ENCODE measurements at places on chromosomes 11 and 22.

- DNase-seq, result no peak
Observed at GRCh38 chr11:74687237-74688023, 43.8 kb downstream of the CHRDL2 start.

DNA sequence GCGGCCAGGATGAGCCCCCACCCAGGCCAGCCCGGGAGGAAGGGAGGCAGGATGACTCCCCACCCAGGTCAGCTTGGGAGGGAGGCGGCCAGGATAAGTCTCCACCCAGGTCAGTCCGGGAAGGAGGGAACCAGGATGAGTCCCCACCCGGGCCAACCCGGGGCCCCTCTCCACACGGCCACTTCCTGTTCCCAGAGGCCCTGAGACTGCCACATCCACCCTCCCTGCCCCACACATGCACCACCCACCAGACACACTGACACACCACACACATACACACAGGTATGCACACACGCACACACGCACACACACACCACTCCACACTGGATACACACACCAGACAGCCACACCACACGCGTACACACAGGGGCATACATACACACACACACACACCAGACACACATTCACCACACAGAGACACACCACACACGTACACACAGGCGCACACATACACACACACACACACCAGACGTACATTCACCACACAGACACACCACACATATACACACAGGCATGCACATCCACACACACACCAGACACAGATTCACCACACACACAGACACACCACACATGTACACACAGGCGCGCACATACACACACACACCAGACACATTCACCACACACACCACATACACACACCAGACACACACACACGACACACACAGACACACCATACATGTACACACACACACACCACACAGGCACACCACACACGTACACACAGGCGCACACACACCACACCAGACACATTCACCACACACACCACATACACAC lies 84.9 kb upstream of the PRR5 start:
- DNase-seq, result no peak

DNA sequence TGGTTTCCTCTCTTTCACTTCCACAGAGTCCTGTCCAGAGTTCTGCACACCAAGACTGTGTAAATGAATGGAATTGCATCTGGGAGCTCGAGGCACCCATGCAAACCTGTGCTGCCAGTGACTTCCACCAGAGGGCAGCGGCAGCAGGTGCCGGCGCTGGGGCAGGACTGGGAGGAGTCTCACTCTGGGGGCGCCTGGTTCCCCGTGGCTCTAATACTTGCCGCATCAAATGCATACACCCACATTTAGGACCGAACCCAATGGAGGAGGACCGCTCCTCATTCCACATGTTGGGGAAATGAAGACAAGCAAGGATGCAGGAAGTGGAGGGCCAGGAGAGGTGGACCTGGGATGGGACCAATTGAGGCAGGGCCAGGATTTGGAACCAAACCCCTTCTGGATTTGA lies 1.1 kb upstream of the CD6 start:
- DNase-seq, result peak; percentile 20

- peak; percentile 81 for DNase-seq
Observed at GRCh38 chr11:102287964-102288724, 29.1 kb upstream of the BIRC3 start.

DNA sequence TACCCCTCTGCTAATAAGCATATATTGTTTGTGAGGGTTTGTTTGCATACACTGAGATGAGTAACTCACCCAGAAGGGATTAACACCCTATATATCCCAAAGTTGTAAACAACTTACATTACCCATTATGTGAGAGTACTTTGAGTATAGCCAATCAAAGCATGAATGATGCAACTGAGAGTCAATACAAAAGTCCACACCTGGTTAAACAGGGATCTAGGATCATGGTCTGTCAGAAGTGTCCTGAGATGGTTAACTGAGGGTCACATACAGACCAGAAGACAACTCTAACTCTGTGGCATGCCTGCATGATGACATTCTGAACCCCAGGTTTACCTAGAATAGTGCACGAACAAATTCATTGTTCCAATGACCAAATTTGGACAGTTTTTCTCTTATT lies 17.4 kb upstream of the OR10A5 start:
- no peak for DNase-seq

DNA sequence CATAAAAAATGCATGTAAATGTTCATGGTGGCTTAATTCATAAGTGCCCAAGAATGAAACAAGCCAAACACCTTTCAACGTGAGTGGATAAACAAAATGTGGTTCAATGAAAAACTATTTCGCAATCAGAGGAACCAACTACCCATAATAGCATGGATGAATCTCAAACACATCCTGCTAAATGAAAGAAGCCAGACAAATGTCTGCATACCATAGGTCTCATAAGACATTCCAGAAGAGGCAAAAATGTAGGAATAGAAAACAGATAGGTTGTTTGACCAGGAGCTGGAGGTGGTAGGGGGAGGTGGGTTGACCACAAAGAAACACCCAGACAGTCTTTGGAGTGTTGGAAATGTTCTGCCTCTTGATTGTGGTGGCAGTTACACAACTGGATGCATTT lies 13.2 kb upstream of the OSBPL5 start:
- DNase-seq, result no peak

- no peak for DNase-seq
Observed at GRCh38 chr22:45582236-45582954, 79.7 kb downstream of the FBLN1 start.

GRCh38 chr11:75768909-75769771 lies 562 bp downstream of the DGAT2 start:
- DNase-seq, result no peak

DNA sequence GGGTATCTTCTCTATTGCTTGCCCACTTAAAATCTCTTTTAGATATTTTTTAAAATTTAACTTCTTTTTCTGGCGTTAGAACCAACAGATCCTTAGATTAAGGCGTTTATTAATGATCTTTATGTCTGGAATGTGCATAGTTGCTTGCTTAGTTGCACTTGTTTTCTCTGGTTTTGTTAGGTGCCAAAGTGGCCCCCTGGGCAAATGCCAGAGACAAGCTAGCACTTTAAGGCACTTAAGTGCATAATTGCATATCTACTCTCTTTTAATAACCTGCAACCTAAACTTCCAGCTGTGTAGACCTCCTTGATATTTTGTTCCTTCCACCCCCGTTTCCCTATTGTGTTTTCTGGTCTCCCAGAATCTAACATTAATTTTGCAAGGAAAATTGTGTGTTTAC lies 3.3 kb downstream of the RBM4 start:
- peak; percentile 38 for DNase-seq

DNA sequence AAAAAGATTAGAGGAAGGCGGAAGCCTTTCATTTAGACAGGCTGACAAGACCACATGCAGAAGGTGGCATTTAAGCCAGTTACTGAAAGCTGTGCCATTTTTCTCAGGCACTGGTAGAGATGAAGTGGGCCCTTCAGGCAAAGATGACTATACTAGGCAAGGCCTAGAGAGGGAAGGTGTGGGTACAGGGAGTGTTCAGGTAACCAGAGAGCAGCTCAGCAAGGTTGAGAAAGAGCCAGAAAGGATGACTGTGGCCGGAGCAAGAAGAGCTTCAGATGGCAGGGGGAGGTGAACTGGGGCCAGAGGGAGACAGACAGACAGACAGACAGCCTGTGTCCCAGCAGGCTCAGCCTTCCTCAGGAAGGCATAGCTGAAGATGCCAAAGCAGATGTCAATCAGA lies 88.1 kb upstream of the NARS2 start:
- DNase-seq, result no peak

DNA sequence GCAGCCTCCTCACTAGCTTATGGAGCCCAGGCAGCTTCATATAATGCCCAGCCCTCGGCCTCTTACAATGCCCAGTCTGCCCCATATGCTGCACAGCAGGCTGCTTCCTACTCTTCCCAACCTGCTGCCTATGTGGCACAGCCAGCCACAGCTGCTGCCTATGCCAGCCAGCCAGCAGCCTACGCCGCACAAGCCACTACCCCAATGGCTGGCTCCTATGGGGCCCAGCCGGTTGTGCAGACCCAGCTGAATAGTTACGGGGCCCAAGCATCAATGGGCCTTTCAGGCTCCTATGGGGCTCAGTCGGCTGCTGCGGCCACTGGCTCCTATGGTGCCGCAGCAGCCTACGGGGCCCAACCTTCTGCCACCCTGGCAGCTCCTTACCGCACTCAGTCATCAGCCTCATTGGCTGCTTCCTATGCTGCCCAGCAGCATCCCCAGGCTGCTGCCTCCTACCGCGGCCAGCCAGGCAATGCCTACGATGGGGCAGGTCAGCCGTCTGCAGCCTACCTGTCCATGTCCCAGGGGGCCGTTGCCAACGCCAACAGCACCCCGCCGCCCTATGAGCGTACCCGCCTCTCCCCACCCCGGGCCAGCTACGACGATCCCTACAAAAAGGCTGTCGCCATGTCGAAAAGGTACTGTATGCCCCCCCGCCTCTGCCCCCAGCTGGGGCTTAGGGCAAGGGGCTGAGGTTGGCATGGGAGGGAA lies 8.8 kb downstream of the RBM14 start:
- DNase-seq, result no peak

GRCh38 chr11:36775130-36775529 lies 177.1 kb upstream of the RAG2 start:
- DNase-seq, result no peak

DNA sequence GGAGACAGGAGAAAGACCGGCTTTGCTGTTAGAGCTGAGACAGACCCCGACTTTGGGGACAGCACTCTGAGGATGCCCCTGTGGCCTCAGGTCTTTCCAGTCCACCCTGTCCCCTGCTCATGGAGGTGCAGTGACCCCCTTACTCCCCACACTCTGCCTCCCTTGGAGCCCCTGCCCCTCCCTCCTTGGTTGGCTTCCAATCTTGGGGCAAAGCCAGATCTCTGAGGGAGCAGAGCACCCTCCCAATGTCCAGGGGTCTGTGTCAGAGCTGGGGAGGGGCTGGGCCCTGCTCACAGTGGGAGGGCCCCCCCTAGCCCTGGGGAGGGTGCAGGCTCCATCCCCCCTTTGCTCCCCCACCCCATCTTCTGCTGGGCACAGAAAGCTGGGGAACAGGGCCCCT lies 50.0 kb downstream of the IGLL1 start:
- DNase-seq, result no peak

DNA sequence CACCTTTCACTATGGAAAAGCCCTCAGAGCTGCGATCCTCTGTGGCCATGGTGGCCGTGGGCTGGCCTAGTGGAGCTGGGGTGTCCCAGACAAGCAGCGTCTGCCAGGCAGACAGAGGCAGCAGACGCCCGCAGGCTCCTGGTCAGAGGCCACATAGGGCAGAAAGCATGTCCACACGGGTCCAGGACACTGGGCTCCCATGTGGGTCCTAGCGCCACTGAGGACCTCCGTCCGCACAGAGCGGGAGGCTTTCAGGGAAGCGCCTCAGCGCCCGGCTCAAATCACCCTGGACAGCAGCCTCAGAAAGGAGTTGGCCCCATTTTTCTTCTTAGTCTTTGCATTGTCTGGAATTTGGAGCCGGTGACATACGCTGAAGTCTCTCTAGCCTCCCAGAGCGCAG lies 389.7 kb downstream of the BRD1 start:
- DNase-seq, result no peak

DNA sequence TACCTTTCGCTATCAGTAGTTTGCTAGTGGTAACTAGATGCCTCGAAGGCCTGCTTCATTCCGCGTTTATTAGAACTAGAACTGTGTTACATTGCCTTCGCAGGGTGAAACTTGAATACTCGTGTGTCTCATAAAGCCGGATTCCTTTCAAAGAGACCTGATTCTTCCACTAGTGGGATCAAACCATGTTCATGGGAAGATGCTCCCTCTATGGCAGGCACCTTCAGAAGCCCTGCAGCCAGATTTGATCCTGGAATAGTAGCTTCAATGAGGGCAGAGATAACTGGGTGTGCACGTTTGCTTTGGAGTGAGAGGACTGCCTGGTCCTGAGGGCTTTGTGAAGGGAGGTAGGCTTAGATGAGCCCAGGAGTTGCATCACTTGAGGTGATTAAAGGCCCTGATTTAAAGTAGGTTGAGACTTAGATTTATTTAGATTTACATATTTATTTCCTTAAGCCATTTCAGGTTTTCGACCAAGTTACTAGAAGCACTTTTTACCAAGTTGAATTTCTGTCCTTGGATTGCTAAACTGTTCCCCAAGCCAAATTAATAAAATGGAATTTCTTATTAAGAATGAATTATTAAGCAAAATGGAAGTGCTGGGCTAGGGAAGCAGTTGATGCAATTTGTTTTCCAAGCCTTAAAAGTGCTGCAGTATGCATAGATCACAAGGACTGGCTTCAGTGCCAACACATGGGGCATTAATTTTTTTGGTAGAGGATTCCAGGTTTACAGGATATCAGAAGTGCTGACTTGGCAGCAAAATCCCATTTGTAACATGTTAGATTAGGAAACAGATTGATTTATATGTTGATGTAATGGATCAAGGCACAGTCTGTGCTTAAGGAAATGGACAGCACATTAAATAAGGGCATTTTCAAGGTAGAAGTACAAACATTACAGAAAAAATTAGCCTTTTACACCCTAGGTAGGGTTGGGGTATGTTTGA lies 32.9 kb downstream of the APLP2 start:
- DNase-seq, result no peak

DNA sequence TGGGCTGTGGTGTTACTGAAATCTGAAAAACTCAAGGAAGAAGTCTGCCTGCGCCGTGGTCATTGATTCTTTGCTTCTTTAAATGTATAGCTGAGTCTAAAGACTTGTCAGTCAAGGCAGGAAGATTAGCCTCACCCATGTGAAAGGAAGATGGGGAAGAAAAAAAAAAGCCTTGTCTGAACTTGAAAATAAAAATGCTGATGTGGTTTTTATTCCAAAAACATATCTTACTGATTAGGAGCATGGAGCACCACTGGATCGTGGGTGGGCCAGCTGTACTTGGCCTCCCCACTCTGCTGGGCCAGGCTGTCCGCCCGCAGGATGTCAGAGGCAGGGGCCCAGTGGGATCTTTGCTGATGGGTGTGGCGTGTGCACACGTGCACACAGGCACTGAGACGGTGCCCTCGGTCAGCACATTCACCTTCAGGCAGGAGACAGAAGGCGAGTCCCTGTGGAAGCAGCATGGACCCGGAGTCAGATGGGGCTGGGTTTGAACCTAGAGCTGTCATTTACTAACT lies 111.9 kb downstream of the WNT7B start:
- DNase-seq, result no peak

- no peak for DNase-seq
Observed at GRCh38 chr11:121553806-121554205, 101.0 kb upstream of the SORL1-AS1 start.

- no peak for DNase-seq
Observed at GRCh38 chr11:34647532-34647931, 26.6 kb downstream of the EHF start.

DNA sequence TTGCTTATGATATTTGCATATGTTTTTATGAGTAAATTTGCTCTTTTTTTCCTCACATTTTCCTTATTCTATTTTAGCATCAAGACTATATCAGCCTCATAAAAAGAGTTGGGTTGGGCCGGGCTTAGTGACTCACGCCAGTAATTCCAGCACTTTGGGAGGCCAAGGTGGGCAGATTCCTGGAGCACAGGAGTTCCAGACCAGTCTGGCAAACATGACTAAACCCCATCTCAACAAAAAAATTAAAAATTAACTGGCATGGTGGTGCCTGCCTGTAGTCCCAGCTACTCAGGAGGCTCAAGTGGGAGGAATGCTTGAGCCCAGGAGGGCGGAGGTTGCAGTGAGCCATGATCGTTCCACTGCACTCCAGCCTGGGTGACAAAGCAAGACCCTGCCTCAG lies 148.8 kb upstream of the ANO5 start:
- no peak for DNase-seq

Data from NCI-H1436 (cell line).